ENCODE measurements at places on chromosomes 5 and 9. TPM values are rescaled to one million over a fixed set of nuclear protein-coding genes. Genes with fewer than 3 reads are reported as not detected.

DNA sequence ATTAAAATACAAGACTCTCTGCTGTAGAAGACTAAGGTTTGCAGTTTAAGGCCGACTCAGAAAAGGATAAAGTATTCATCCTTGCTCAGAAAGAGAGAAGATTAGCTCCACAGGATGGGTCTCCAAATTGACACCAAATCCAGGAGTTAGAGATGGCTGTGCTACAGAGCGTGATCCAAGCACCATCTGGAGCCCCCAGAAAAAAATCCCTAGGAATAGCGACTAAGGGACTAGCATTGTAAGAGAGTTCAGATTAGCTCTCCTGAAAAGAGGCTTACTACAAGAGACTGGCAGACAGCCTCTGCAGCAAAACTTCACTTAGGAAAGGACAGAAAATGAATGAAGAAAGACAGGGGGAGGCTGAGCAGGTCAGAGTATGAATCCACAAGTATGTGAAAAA lies 3.7 kb downstream of the SIL1 start:
- no peak for DNase-seq

FABP6 gene
- not detected for total RNA-seq

MYOT gene
- 0.84 TPM for total RNA-seq

GRCh38 chr5:175715627-175716522 lies 58.0 kb downstream of the HRH2 start:
- DNase-seq: no peak

DNA sequence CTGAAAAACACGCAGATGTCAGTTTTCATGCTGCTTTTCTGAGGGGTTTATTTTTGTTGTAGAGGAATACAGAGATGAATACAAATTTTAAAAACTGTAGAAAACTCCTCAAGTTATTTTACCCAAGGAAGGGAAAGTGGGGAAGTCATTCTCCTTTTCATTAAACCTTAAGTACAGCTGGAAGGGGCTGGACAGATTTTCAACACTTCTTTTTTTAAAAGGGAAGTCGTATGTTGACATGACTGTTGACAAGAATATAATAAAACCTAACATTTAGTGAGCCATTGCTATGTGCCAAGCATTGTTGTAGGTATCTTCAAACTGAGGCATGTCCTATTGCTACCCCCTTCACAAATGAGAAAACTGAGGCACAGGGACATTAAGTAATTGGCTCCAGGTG lies 235.7 kb upstream of the ELL2 start:
- no peak for DNase-seq

- DNase-seq: no peak
These were observed 1033.4 kb downstream of the TLE4 start for GRCh38 chr9:80605129-80605528.

GRCh38 chr9:136741883-136742571 lies 713 bp downstream of the LCN10 start:
- no peak for DNase-seq

GRCh38 chr5:79133657-79134451 lies 22.2 kb downstream of the BHMT start:
- DNase-seq: peak; percentile 84

FAXDC2 gene
- 20.9 TPM for total RNA-seq

GRCh38 chr5:60447488-60447920 lies 252.5 kb downstream of the DEPDC1B start:
- DNase-seq: peak; percentile 6

PCDHGC3 gene
- total RNA-seq: 24.5 TPM

GRCh38 chr9:78856144-78856543 lies 559.2 kb downstream of the PSAT1 start:
- DNase-seq: no peak

PCDHGB4 gene
- 0.65 TPM for total RNA-seq

FAM78A gene
- 3.9 TPM for total RNA-seq

- DNase-seq: no peak
These were observed 52.9 kb upstream of the CD180 start for GRCh38 chr5:67249590-67249895.

CARTPT gene
- 14.0 TPM for total RNA-seq

NR2F1 gene
- 9.1 TPM for total RNA-seq
